ENCODE measurements at places on chromosomes 7 and 10. TPM values are rescaled to one million over a fixed set of nuclear protein-coding genes. Genes with fewer than 3 reads are reported as not detected.

DNA sequence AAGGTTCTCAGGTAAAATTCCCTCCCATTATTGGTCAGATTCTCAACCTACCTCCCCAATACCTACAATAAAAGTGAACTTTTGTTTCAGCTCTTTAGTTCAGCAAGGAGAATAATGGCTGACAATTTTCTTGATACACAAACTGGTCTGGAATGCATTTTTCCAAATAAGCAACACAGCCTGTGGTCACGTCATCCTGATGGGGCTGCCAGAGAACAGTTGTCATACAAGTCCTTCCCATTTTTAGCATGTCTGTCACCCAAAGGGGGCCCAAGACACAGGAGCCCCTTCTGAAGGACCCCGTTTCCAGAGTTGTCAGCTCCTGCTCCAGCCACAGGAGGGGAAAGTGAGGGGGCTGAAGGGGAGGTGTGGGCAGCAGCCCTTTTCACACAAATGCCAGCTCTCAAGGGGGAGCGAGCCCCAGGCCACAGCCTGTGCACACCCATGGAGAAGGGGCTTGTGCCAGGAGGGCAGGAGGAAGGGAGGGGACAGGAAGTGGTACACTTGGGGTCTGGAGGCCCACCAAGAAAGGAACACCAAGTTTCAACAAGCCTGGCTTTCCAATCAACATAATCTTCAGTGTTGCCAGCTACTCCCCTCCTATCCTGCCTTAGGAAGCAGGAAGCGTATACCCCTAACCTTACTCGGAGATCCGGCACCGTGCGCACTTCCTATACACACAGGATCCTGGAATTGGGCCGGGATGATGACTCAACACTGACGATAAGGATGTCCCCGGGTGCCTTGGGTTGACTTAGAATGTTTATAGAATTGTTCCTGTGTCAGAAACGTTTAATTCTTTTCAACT is 43.4 kb upstream of the PDLIM1 start:
- H3K4me3 ChIP-seq, result no peak overlapping the region
- H3K27ac ChIP-seq, result peak overlapping the region; percentile 91
- H3K36me3 ChIP-seq, result peaks cover 89% of the 10 kb centered on the region
- H3K27me3 ChIP-seq, result no peaks in the 10 kb centered on the region
- peaks cover 95% of the 10 kb centered on the region for H3K4me1 ChIP-seq

The CRTAC1 gene
- total RNA-seq, result 8.7 TPM

DNA sequence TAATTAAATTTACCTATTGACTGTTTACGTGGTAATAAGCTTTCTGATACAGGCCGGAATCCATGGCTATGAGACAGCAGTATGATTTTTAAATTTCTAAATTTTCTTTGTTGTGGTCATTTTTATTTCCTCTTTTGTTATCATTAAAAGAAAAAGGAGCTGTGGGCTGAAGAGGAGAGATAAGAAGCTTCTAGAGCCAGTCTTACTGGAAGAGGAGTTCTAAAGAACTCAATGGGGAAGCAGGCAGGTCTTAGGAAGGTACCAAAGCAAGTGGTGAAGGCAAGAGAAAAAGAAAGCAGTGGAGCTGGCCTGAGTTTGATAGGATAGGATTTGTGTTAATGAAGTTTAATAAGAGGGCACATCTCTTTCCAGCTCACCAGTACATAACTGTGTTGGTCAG is 1187.8 kb downstream of the CNTNAP2 start:
- no peak overlapping the region for H3K4me3 ChIP-seq
- H3K27ac ChIP-seq, result no peak overlapping the region
- no peak for DNase-seq
- H3K4me1 ChIP-seq, result no peaks in the 10 kb centered on the region
- no peaks in the 10 kb centered on the region for H3K27me3 ChIP-seq

The HOGA1 gene
- total RNA-seq, result 1.5 TPM

- no peak overlapping the region for H3K4me3 ChIP-seq
- H3K27me3 ChIP-seq, result no peaks in the 10 kb centered on the region
- H3K27ac ChIP-seq, result no peak overlapping the region
- peaks cover 99% of the 10 kb centered on the region for H3K4me1 ChIP-seq
Observed at GRCh38 chr7:131095346-131095745, 232.3 kb upstream of the MKLN1 start.

DNA sequence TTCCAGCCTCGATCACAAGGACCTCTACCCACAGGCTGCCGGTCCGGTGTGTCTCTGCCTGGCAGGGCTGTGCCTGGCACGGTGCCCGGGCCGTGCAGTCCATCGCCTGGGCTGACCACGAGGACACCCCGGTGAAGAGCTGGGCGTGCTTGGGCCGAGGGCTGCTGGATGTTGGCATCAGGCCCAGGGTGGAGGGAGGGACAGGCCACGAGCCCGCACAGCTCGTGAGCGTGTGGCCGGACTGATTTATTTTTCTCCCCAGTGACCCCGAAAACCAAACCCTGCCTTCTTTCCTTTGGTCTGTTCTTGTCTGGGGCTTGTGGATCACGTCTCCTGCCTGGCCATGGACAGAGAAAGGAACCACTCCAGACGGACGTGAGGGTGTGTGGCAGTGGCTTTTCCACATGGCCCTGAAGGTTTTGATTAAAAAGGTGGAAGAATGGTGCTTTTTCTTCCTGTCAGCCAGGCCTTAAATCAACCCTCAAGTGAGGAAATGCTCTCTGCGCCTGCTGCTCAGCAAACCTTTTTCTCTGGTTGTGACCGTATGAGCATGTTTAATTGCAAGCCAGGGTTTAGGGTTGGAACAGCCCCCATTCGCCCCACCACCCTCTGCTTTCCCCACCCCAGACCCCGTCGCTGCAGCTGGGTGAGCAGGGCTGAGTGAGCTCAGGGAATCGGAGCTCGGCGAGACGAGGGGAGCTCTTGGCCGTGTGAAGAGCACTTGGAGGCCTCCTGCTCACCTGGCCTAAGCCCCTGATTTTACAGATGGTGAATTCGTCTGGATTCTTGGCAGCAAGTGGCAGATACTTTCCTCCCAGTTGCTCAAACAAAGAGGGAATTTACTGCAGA is 130.1 kb downstream of the RGS10 start:
- H3K4me3 ChIP-seq, result no peak overlapping the region
- H3K4me1 ChIP-seq, result peaks cover 60% of the 10 kb centered on the region
- DNase-seq, result no peak

Data from esophagus muscularis mucosa (tissue), 4 donors.